ENCODE measurements at places on chromosomes 2 and 18.

DNA sequence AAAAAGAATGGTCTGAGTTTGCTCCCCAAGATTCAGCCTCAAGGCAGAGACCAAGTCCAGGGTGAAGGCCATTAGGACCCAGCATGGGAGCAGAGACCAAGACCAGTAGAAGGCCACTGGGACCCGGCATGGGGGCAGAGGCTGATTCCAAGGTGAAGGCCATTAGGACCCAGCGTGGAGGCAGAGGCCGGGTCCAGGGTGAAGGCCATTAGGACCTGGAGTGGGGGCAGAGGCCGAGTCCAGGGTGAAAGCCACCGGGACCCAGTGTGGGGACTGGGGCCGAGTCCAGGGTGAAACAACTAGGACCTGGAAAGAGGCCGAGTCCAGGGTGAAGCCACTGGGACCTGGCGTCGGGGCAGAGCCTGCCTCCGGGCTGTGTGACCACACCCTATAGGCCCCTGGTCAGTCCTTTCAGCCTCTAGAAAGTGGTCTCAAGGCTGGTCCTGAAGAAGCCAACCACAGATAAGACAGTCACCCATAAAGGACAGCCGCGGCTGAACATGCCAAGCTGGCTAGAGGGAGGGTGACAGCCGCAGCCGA, 113.8 kb upstream of the SALL3 start:
- no peak for DNase-seq

- DNase-seq = no peak
Measured at GRCh38 chr2:216803791-216804190, 56.1 kb downstream of the TNP1 start.

GRCh38 chr2:189854187-189854586, 69.9 kb downstream of the PMS1 start:
- DNase-seq = no peak

DNA sequence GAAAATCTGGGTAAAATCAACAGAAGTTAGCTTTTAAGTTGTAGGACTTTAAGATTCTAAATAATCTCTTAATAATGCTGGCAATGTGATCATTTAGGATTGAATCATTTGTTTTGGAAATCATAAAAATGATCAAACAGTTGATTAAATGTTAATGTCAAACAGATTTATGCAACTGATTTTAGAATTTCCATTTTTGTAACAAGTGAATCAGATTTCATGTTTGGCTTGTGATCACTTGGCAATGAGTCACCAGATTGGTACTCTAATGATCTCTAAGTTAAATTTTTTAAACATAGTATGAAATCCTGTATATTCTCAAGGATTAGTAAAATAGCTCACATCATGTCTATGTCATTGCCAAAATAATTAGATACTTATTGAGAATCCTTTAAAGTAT, 50.1 kb upstream of the UNC80 start:
- no peak for DNase-seq

DNA sequence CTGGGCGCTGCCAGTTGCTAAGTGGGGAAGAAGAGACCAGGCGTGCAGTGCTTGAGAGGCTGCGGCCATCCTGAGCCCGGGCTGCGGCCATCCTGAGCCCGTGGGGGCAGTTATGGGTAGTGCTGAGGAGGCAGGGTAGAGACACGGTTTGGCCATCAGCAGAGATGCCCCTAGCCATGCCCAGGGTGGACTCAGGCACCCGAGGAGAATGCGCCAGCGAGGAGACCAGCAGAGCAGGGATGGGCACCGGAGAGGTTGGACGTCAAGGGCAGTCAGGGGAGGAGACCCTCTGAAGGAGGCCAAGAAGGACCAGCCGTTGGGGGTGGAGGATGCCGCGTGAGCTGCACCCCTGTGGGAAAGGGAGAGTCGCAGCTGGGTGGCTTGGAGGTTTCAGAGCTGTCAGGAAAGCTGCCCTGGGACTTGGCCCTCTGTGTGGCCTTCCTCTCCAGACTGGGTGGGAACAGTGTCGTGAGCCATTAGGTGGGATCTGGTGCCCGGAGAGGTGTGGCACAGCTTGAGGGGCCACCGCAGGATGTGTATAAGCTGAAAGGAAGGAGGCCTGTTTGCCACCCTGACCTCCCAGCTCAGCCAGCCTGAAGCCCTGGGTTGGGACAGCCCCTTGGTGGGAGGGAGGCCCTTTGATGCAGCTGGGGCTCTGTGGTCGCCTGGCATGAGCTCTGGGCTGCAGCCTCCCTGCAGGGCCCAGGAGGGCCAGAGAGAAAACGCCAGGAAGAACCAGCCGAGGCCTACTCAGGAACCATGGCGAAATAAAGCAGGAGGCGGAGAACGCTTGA, 56.0 kb downstream of the SH3BP4 start:
- no peak for DNase-seq

- no peak for DNase-seq
Measured at GRCh38 chr2:212364112-212364985, 174.3 kb downstream of the ERBB4 start.

GRCh38 chr2:55804535-55804934, 110.9 kb upstream of the PNPT1 start:
- no peak for DNase-seq

DNA sequence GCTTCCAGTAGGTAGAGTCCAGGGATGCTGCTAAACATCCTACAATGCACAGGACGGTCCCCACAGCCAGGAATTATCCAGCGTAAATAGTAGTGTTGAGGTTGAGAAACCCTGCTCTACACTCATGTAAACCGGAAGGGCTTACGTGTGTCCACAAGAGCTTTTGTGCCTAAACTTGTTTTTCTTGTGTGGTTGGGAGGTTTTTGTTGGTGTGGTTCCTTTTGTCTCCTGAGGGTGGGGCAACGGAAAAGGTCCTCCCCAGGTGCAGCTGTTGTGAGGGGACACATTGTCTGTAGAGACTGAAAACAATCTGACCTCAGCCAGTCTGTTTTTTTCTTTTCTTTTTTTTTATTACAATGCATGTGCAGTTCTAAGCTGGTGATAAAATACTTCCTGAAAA, 72.7 kb upstream of the MGAT5 start:
- DNase-seq = no peak

GRCh38 chr2:168432565-168433186, 23.4 kb upstream of the CERS6 start:
- DNase-seq = no peak

DNA sequence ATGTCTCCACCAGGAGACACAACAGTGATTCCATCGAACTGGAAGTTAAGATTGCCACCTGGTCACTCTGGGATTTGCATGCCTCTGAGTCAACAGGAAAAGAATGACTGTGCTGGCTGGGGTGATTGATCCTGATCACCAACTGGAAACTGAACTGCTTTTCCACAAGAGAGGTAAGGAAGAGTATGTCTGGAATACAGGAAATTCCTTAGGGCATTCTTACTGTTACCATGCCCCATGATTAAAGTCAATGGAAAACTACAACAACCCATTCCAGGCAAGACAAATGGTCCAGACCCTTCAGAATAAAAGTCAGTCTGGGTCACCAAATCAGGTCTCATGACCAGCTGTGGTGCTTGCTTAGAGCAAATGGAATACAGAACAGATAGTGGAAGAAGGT, 12.0 kb upstream of the DDX1 start:
- DNase-seq = no peak

DNA sequence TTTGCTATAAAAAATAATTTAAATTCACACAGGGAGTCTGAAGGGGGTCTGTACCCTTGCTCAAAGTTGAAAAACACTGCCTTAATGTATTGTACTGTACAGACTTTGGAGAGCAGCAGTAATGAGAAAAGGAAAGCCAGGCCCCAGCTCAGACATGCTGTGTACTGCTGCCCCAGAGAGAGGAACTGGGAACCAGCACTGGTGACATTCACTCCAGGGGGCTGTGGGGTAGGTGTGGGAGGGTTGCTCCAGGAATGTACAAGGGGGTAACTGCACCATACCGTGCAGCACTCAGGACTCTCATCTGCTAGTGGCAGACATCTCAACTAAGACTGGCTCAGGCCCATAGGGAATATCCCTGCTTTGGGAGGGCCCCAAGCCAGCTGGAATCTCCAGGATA, 146.0 kb upstream of the RMP24 start:
- no peak for DNase-seq

DNA sequence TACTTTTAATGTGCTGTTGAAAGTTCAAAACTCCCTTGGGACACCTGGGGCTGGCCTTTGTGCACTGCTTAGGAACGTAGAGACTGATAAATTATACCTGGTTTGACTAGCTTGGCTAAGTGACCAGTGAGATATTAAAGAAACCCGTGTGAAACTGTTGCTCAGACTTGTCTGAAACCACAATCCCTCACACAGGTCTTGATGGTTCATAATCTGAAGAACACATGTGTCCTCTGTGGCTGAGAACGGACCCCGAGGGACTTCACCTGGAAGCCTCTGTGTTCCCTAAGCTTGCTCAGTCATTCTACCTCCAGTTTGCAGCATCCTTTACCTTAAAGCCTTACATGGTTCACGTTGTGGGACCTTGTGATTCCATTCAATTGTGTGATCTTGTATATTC, 218.8 kb downstream of the CBLN2 start:
- no peak for DNase-seq

DNA sequence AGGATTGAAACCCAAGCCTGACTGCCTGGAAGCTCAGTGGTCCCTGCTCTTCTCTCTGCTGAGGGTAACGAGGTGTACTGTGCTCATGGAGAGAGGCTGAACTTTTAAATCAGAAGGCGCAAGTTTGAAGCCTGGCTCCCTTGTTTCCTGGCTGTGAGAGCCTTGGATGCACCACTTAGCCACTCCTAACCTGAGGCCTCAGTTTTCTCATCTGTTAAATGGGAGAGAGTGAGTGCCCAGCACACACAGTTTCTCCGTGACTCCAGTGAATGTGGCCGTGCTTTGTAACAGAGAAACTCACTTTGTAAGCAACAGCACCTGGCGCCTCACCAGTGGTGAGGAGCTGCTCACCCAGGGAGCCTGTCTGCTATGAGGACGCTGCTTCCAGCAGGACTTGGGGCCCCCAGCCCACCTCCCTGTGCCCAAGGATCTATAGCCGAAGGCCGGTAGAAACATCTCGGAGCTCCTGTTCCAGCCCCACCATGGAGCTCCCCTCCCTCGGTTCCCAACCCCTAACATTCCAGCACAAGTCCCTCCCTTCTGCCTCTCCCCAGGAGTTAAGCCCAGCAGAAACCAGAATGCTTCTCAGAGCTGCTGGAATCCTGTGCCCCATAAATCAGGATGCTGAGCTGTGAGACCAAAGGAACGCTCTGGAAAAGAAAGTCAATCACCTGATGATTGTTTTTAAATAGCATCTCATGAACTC, 20.3 kb upstream of the KCNK3 start:
- no peak for DNase-seq

DNA sequence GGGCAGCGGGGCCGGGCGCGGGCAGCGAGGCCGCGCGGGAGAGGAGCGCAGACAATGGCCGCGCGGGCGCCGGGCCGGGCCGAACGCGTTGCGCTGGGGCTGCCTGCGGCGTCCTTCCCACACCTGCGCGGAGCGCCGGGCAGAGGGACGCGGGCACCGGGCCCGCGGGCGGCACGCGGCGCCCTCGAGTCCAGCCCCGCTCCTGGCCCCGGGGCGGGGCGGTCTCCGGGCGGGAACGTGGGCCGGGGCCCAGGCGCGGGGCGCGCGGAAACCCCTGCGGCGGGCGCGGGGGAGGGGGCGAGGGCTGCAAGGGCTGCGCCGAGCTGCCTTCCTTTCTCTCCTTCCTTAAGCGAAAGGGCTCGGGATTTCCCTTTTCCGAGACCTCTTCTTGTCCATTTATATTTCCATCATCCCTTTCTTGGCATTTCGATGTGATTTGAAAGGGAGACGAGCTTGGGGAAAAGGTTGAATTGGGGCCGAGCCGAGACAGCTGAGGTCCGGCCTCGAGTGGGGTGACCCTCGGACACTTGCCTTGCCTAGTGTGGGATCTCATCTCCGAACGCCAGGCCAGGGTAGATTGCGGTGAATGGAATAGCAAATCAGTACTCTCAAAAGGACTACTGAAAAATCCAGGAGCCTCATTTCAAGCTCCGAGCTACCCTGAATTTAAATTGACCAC, 676 bp downstream of the KLHL23 start:
- no peak for DNase-seq

- no peak for DNase-seq
Measured at GRCh38 chr18:70075906-70076305, 128.2 kb upstream of the CD226 start.

DNA sequence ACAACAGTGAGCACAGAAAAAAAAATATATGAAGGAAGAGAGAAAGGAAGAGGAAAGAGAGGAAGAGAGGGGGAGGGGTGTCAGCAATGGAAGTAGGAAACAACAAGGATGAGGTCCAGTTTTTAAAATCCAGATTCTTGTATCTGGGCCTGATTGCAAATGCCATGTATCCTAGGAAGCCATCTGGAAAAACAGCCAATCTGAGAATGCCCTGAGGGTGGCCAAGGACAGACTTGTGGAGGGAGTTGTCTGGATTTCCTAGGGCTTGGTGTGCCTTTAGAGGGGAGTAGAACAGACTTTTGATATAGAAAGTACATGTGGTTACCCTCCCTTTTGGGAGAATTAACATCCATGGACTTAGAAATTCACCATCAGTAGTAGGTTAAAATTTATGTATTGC, 47.1 kb downstream of the PRKCE start:
- DNase-seq = no peak

- DNase-seq = no peak
Measured at GRCh38 chr2:100274076-100274475, 48.2 kb downstream of the LONRF2 start.

DNA sequence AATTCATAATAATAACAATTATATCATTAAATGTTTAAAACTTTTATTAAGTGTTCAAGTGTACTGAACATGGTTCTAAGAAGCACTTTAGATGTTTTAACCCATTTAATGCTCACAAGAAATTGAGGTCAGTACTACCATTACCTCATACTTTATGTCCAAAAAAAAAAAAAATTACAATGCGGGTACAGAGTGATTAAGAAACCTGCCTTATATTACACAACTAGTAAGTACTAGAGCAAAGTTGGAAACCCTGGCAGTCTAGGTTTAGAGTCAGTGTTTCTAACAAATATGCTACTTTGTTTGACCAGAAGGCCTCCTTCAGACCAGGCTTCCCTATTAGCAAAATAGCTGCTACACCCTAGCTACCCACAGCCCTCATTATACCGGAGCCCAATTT, 28.5 kb downstream of the PLEKHM3 start:
- DNase-seq = no peak

DNA sequence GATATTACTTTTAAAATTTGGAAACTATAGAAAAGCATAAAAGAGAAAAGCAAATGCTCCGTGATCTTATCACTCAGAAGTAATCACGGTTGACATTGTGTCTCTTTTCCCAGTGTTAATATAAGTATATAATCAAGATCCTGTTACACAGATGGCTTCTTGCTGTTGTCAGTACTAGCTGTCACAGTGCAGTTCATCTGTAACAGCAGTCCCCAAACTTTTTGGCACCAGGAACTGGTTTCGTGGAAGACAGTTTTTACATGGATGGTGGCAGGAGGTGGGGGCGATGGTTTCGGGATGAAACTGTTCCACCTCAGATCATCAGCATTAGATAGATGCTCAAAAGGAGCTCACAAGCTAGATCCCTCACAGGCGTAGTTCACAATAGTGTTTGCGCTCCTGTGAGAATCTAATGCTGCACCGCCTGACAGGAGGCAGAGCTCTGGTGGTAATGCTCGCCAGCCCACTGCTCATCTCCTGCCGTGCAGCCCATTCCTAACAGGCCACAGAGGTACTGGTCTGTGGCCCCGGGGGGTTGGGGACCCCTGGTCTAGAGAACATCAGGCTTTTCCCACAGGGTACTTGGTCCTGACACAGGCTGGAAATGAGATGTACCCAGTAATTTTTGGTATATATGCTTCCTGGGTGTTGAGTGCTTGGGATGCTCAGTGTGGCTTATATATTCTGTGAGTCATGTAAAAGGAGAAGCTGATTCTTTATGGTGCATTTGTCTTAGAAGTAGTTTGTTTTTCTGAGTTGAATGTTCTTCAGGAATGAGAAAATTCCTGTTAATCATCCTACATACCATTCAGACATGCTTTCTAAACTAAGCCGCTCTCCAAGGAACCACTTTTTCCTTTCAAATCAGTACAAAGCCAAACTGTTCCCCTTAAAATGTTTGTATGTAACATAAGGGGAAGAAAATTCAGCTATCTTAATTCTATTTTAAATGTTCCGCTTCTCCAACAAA, 121.8 kb downstream of the NCK2 start:
- no peak for DNase-seq
